ENCODE measurements at places on chromosomes 2 and 18.

- no peak for DNase-seq
Measured at GRCh38 chr18:3692691-3693090, 242.7 kb downstream of the TGIF1 start.

GRCh38 chr18:63664571-63664970 is 2.9 kb upstream of the SERPINB3 start:
- no peak for DNase-seq

GRCh38 chr18:9260388-9261380 is 73.9 kb upstream of the TWSG1 start:
- no peak for DNase-seq

DNA sequence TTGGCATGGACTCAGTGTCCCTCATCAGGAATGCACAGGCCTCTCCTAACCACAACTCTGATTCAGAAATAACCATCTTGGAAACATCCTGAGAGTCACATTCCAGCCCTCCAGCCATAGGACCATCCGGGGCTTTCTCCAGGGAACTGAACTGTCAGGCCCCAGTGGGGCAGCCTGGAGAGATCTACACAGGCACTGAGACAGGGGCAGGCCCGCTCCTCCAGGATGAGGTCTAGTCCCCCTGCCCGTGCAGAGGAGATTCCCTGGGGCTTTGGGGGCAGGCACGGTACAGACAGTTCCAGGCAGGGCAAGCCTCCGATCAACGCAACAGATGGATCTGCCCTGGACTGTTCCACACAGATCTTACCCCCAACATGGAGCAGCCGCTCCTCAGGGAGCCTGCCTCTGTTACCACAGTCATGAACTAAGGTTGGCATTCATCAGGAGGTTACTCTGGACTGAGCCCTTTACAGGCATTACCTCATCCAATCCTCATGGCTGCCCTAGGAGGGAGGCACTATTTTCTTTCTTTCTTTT is 12.0 kb downstream of the KCNK3 start:
- DNase-seq, result no peak

DNA sequence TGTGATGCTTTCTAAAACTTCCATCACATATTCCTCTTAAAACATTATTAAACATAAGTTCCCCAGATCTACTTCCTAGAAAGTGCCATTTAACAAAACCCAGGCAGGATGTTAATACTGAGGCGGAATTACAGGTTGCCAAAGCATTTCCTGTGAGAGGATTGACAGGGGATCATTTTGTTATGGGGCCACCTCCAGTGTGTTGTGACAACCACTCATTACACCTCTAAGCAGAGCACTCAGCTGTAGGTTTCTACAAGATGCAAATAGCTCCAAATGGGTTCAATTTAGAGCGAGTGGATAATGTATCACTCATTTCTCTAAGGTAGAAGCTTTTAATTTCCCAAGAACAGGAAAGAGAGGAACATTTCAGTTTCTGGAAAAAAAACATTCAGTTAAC is 1429.5 kb upstream of the ACVR2A start:
- no peak for DNase-seq

GRCh38 chr18:32459361-32460101 is 11.2 kb downstream of the GAREM1 start:
- DNase-seq, result no peak

DNA sequence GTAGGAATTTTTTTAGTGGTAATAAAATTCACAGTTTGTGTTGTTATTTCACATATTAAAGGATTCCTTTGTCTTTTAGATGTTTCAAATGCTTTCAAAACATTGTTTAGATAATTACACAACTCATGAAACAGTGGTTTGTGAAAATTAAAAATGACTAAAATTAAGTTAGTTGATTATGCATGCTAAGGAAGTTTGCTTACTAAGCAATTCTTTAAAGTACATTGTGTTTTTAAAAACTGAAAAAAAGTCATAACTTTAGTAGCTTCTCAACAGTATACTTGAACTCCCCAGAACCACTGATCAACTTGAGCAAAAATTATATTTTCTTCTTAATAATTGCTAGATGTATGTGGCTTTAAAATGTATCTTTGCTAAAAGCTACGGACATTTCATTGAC is 298.4 kb upstream of the MC4R start:
- DNase-seq, result no peak

GRCh38 chr2:28181801-28182200 is 210.9 kb upstream of the FOSL2 start:
- no peak for DNase-seq

- no peak for DNase-seq
Measured at GRCh38 chr2:53004413-53004812, 763.2 kb upstream of the CHAC2 start.

- no peak for DNase-seq
Measured at GRCh38 chr2:161445097-161445496, 29.0 kb downstream of the TBR1 start.

DNA sequence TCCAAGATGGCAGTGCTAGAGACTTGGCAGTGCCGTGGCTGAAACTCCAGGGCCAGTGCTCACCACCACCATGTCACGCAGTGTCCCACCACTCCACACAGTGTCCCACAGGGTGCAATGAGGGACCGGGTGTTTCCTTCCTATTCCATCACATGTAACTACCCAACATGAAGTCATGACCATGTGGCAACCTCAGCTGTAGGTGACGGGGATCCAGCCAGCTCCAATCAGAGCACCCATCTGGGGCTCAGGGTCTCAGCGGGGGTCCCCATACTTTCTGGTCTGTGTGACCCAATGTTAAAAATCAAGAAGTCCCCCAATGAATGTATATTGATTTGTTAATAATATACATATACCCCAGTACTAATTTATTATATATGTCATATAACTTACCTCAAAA is 52.1 kb downstream of the PTGR3 start:
- DNase-seq, result no peak

DNA sequence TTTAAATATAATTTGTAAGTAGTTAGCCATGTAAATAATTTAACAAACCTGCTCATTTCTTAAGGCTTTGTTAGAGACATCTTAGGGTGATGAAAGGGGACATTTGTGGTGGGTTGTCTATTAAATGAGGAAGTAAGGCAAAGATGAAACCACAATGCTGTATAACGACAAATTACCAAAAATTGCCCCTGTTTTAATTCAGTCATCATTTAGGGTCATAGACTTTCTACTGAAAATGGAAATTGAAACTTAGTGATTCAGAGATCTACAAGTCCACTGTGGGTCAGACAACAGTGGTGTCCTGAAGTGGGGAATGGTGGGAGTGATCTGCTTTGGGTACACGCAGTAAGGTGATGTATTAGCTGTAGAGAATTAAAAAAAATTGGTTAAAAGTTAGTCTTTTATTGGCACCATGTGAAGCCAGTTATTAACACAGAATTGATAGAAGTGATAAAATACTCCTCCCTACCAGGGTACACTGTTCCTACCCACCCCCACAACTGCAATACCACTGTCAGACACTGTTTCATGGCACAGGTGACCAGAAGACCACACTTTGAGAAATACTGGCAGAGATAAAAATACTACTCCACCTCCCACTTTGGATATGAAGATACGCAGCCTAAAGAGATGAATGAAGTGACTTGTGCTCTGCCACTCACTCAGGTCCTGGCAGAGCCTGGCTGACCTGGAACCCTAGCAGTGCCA is 13.4 kb downstream of the CERS6 start:
- DNase-seq, result no peak

- no peak for DNase-seq
Measured at GRCh38 chr2:134461511-134461910, 207.6 kb downstream of the MGAT5 start.

DNA sequence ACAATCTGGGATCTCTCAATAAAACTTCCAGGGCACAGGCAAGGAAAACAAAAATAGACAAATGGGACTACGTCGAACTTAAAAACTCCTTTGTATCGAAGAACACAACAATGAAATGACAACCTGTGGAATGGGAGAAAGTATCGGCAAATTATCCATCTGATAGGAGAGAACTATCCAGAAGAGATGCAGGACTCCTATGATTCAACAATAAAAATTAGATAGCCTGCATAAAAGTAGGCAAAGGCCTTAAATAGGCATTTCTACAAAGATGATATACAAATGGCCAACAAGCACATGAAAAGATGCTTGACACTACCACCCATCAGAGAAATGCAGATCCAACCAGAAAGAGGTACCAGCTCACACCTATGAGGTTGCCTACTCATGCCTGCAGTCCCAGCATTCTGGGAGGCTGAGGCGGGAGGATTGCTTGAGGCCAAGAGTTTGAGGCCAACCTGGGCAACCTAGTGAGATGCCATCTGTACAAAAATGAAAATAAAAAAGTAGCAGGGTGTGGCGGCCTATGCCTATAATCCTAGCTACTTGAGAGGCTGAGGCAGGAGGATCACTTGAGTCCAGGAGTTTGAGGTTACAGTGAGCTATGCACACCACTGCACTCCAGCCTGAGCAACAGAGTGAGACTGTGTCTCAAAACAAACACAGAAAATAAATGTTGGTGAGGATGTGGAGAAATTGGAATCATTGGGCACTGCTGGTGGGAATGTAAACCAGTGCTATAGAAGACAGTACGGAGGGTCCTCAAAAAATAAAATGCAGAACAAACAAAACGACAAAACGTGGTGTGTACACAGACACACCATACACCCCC is 21.6 kb downstream of the TWIST2 start:
- no peak for DNase-seq

DNA sequence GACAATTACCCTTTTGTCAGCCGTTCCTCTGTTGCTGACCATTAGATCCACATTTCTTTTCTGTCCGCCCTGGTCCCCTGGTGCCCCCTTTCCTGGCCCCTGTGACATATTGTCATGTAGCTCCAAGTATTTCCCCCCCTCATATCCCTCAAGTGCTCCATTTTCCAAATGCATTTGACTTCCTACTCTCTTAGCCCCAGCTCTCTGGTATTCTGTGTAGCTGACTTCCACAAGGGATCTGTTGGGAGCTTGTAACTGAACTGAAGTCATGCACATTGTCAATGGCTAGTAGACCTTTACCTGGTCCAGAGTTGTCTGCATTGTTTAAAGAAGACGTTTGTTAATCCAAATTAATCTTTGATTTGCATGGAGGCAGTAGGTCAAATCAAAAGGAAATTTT is 34.8 kb downstream of the LIPG start:
- no peak for DNase-seq

- no peak for DNase-seq
Measured at GRCh38 chr2:102000012-102000411, 8.3 kb downstream of the IL1R2 start.

GRCh38 chr2:18520451-18521425 is 39.7 kb downstream of the RDH14 start:
- peak; percentile 83 for DNase-seq

DNA sequence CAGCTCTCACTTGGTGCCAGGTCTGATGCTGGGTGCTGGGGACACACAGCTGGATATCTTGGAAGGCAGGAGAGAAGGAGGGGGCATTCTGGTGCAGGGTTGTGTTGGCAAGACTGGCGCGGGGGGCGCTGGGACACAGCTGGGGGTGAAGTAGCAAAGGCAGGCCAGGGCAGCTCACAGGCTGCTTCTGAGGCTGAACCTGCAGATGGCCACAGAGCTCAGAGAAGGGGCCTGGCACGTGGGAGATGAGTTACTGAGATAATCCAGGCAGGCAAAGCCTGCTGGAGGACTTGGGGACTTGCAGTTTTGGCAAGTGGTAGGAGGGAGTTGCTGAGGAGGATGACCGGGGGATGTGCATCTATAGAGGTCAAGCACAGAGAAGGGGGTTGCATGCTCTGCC is 16.2 kb upstream of the DGKD start:
- DNase-seq, result no peak

DNA sequence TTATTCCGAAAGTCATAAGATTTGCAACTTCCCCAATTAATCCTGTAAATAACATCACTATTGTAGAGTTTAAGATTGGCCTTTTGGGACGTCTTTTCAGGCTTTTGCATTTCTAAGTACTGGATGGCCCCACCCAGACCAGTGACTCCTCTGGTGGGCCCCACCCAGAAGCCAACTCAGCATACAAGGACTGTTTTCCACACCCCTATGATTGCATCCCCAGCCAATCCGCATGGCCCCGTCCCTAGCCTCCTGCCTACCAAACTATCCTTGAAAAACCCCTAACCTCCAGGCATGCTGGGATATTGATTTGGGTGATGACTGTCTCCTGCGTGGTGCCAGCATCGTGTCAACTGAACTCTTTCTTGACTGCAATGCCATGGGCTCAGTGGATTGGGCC is 24.5 kb upstream of the TGIF1 start:
- no peak for DNase-seq

DNA sequence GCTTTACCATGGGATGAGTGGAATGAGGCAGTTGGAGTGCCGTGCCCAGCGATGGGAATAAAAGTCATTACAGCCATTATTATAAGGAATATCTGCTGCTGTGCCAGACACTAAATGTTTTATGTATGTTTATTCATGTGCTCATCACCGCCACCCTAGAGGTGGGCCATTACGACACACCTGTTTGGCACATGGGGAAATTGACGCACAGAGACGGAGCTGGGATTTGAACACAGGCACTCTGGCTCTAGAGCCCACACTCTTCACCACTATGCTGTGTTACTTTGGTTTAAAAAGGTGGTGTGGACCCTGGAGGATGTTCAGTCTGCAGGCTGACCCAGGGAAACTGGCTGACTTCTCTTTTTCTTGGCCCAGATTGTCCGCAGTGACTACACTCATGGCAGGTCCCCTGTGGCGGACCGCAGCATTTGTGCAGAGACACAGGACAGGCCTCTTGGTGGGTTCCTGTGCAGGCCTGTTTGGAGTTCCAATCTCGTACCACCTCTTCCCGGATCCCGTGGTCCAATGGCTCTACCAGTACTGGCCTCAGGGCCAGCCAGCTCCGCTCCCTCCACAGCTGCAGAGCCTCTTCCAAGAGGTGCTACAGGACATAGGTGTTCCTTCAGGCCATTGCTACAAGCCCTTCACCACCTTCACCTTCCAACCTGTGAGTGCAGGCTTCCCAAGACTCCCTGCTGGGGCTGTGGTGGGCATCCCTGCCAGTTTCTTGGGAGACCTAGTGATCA is 1.6 kb downstream of the TMEM177 start:
- DNase-seq, result no peak

GRCh38 chr2:75356865-75357264 is 157.5 kb upstream of the TACR1 start:
- DNase-seq, result no peak

DNA sequence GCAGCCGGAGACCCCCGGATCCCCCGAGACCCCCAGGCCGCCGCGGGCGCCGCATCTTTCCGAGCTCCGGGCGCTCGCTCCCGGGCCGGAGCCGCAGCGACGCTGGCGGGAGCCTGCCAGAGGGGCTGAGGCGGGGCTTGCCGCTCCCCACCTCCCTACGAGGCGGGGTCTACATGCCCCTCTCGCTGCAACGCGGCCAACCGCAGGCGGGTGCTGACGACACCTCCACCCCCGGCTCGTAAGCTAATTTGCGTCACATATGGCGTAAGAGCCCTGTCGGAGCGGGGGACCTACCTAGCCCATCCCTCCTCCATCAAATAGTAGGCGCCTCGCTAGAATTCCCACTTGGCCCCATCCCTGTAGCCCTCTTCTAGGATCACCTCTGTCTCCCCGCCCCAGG is at the start of gene PTPRN:
TSS of gene PTPRN (minus strand) at position 124 of the 400 bp plus-strand sequence. CDS start at position 55, 69 bp downstream.
- no peak for DNase-seq

DNA sequence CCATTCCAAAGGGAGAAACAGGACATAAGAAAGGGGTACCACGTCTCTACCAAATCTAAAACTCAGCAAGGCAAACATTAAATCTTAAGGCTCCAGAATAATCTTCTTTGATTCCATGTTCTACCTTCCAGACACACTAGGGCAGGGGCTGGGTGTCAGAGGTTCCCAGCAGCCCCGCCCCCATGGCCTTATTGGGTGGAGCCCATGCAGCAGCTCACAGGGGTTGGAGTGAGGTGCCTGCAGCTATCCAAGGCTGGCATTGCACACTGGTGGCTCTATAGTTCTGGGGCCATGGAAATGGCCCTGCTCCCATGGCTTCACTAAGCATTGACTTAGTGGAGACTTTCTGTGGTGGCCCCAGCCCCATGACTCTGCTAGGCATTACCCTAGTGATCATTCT is 14.9 kb upstream of the OSR1 start:
- no peak for DNase-seq
